ENCODE measurements at places on chromosomes 12 and 14.
A peak's percentile ranks its signal among the peaks of the same experiment; 100 is the strongest.

DNA sequence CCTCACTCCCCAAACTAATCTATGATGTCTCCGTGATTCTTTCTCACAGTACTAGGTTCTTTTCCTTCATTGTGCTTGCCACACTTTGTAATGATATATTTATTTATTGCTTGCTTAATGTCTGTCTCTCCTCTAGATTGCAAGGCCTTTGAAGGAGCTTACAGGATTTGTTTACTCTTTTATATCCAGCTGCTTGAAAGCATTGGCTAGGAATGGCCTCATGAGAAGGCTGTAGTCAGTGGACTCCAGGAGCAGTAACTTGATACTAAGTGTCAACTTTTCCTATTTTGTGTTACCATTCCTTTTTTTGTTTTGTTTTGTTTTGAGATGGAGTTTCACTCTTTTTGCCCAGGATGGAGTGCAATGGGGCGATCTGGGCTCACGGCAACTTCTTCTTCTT, 7.3 kb upstream of the FAM234B start:
- no peak for DNase-seq

DNA sequence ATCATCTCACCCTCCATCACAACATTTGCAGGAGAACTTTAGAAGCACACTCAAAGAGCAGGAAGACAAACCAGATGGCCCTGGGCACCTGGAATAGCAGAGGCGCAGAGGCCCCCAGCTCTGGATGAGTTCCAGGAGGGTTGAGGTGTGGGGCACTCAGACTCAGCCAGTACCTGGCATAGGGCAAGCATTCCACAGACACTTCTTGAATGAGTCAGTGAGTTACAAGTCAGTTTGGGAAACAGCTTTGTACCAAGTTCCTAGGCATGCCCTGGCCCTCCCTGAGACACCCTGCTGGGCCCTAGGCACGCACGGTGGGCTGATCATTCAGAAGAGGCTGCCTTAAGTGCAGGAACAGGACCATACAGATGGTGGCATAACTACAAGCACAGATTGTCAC, 54.3 kb downstream of the MAP3K9 start:
- DNase-seq, result no peak

DNA sequence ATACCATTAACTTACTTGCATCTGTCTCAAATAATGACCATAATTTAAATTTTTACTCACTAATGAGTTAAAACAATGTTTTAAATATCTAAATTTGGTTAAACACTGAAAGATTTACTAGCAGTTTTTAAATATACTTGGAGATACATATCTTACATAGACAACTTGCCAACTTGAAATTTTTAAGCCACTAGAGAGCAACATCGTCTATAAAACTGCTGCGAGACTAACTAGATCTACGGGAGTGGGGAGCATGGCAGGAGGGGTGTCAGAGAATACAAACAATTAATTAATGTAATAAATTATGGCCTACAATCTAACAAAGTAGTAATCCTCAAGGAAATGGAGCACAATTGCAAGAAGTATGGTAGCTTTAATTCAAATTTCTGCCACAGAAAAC, 120.4 kb downstream of the LRRIQ1 start:
- DNase-seq, result no peak

DNA sequence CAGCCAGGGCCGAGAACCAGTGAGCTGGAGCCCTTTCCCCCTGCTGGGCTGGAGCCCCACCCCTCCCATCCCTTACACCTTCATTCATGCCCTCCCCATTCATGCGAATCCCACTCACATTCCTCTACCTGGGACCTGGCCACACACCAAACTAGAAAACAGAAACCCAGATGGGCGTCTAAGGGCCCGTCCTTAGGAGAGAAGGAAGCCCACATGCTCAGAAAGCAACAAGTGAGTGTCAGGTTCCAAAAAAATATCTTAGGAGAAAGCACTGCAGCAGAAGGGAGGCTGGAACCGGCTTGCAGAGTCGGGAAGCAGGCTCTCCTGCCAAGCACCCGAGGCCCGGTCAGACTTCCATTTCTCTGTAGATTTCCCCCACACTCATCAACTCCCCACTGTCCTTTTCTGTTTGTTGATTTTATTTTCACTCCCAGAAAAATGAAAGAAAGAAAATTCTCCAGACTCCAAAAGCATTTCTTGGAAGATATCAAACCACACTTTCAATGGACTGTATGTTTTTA, 13.6 kb downstream of the BCL11B start:
- peak; percentile 12 for DNase-seq

DNA sequence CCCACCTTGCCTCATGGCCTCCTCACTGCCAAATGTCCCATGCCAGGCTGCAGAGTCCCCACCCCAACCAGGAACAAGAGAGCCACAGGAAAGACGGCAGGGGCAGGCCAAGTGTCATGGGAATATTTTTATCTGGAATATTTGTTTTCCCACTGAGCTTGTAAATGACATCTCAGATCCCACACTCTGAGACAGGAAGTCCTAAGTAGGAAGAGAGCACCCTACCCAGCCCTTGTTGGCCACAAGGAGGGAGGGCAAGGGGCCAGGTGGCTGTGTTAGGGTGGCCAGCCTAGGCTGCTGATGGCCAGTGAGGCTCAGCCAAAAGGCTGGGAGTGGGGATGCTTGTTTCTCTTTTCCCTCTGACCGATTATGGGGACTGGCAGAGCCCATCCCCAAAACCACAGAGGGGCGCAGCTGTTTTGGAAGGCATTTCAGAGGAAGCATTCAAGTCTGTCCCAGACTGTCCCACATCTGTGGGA, 7.7 kb upstream of the MEG3 start:
- no peak for DNase-seq

DNA sequence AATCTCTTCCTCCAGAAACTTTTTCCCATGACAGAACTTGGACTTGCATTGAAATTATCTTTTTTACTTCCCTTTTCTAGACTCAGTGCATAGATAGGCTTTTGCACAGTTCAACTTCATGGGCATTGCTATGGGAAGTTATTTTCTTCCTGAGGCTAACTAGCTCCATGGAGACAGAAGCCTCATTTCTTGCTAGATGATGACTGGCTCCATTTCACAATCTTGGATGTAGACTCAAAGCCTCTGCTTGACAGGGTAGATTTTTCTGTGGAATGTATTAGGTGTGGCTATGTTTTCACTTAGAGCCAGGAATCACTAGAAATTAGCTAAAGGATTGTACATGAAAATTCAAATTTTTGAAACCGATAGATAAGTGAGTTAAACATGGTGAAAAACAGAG, 884.1 kb upstream of the MGAT4C start:
- DNase-seq, result no peak

DNA sequence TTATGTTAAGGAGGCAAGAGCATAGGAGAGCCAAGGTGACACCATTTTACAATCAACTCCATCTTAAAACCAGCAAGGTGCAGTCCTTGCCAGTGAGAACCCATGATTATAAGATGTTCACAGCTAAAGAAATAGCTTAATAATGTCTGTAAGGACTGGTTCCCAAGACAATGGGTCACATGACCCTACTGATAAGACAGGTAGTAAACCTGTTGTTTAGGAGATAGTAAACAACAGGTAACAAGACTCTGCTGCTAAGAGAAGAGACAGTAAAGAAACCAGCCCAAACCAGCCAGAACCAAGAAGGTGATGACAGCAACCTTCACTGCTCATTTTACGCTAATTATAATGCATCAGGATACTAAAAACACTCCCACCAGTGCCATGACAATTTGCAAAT, 23.2 kb upstream of the BCAT1 start:
- DNase-seq, result no peak

- no peak for DNase-seq
Measured at GRCh38 chr14:92314182-92314581, 8.8 kb upstream of the SLC24A4 start.

DNA sequence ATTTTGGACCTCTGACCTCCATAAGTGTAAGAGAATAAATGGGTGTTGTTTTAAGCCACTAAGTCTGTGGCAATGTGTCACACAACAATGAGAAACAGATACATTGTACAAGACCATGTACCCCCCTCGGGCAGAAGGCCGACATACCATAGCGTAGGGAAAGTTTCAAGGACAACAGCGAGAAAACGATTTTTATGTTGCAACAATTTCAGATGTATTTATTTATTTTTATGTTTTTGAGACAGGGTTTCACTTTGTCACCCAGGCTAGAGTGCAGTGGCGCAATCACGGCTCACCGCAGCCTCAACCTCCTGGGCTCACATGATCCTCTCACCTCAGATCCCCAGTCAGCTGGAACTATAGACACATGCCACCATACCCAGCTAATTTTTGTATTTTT, 136.4 kb upstream of the NCOR2 start:
- no peak for DNase-seq

DNA sequence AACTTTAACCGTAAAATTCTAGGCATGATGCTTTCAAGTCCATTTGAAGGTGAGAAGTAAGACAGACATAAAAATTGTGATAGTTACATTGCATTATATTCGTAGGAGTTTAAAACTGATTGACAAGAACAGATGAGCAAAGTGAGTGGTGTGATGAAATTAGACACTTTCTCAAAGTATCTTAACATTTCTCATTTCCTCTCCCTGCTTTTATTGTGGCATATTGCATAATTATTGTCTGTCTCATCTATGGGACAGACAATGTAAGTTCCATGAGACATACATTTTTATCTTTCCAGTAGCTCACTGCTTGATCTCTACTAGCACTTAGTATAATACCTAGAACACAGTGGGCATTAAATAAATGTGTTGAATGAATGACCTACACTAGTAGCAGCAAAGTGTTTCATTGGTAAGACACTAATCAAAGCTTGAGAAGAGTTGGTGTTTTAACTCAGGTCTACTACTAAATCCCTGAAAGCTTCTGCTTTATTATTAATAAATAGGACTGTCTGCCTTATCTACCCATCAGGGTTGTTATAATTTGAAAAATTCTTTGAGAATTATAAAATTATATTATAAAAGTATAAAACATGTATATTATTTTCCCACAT, 19.0 kb downstream of the A2M start:
- no peak for DNase-seq

DNA sequence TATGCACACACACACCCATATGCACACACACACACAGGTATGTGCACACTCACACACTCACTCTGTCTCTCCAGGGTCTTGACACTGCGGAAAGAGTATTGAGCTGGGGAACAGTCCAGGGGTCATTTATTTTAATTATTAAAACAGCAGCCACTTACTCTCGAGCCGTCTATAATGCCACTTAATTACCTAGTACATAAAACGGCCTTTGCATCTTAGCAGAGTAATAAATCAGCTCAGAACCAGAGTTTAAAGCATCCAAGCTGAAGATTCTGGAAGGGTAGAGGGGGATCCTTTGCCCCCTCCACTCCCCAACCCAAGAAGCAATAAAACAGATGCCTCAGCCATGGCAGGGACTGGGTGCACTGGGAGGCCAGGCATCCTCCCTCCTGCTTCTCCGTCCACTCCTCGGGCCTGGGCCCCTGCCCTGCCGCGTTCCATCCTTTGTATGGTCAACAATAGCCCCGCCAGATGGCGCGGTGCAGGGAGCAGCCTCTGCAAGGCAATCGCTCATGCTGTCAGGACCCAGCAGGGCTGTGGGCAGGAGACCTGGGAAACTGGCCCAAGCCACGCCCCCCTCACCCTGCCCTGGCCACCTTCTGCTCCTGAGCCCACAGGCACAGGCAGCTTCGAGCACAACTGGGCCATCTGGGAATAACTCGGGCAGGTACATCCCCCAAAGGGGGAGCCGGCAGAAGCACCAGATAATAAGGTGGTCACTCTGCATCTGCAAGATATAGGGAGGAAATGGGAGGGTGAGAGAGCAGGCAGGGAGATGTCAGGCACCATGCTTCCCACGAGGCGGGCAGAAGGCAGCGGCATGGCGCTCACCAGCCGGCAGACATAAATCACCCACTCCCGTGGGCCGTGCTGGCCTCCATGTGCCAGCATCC, 40.9 kb downstream of the CCDC85C start:
- DNase-seq, result no peak

- DNase-seq, result no peak
Measured at GRCh38 chr12:70247653-70248199, 4.5 kb downstream of the CNOT2 start.

DNA sequence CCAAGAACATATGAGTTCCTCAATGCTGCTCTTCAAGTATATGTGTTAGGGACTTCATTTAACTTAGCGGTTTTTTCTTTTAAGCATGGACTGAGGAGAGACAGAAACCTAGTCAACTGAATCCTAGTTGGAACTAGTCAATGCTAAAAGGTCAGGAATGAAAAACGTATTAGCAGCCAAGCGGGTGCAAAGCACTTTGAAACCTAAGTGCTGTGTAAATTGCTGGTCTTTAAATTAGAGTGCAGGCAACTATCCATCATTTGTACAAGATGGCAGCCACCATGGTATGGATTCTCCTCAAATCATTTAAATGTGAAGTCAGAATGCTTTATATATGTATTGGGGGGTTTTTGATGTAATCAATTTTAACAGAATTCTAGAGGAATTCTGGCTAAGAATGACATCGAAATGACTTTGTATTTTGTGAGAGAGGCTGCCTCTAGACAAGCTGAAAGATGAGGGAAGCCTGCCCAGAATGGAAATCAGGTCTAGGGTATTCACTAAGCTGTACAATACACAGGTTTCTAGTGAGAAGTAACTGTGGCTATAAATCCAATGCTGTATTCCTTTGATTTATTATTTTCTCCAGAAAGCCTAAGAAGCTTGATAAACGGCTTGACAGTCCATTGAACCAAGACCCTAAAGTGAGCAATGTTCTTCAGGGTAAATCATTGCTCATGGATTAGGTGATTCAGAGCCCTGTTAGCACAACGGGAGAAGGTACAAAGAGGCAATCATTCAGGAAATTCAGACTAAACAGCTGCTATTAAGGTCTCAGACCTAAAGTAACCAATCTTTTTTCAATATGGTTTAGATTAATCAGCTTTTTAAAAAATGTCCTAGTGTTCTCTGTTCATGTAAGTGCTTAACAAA, 198.8 kb downstream of the ANO2 start:
- DNase-seq, result no peak

DNA sequence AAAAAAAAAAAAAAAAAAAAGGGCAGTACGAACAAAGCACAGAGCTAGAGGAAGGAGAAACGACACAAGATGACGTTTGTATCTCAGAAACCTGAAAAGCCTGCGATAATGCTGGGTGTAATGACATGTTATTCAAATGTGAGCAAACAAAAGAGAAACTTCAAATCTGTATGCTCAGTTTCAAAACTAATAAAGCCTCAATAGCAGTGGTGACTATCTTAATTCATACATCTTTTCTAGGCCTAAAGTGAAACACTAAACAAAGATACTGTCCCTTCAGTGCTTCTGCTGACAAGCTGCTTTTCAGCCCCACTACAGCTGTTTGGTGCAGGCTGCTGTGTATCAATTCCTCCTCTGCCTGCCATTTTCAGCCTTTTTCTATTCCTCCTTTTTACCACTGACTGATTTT, 15.8 kb downstream of the ITPR2 start:
- DNase-seq, result no peak

GRCh38 chr12:106696681-106697417, 77.6 kb upstream of the RIC8B start:
- no peak for DNase-seq
